ENCODE measurements at places on chromosomes 5 and 9.

DNA sequence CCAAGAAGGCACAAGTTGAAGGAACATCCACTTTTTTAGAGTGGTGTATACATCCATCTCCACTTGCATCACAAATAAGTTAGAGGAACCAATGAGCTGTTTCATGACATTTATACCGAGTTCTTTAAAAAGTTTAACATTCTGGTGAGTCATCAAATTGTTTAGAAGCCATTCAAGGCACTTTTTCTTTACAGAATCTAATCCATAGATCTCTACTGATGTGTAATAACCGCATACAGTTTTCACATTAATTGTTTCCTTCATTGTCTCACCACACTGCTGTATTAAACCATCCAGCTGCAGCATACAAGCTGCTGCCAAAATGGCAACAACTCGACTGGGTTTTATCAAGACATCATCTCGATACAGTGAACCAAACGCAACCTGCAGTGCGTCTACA lies 744 bp downstream of the GMCL2 start:
- no peak for DNase-seq

DNA sequence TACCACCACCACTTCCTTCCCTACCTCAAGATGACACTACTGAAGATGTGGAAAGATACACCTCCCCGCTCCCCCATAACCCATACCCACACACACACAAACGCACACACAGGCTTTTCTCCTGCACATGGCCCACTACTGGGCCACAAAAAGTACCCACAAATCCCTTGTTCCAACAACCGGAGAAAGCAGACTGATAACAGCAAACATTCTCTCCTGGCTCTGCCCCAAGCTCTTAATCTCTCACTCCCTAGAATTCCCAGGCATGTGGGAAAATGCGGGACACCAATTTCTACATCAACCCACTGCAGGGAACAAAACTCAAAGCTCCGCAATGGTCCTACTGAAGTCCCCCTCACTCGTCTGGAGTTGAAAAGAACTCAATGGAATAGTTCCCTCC lies 611.0 kb upstream of the KLF4 start:
- DNase-seq: no peak

- DNase-seq: no peak
These were observed 379.5 kb upstream of the KLF4 start for GRCh38 chr9:107869111-107869510.

DNA sequence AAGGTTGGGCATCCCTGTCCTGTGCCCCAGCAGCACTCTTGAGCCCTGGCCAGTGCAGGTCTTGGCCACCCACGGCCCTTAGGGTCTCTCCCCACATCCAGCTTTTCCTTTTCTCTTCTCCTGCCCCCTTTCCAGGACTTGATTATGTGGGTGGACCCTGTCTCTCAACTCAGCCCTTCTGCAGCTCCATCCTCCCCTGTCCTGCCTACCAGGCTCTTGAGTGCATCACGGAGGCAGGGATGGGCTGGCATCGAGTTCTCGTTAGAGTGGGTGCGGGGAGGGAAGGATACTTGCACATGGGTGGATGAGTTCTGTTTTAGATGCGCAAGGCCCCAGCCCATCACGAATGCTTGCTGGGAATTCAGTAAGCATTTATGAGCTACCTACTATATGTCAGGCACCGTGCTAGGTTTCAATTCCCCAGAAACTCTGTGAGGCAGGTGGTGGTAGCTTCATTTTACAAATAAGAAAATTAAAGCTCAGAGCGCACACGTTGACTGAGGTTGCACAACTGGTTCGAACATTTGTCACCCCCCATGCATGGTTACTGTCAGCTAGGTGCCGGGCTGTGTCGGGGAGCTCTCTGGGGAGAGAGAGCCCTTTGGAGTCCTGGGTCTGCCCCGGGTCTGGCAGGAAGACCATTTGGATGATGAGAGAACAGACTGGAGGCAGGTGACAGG lies 144.6 kb upstream of the PITX1 start:
- no peak for DNase-seq

- no peak for DNase-seq
These were observed 12.0 kb downstream of the GPSM1 start for GRCh38 chr9:136339173-136339957.

DNA sequence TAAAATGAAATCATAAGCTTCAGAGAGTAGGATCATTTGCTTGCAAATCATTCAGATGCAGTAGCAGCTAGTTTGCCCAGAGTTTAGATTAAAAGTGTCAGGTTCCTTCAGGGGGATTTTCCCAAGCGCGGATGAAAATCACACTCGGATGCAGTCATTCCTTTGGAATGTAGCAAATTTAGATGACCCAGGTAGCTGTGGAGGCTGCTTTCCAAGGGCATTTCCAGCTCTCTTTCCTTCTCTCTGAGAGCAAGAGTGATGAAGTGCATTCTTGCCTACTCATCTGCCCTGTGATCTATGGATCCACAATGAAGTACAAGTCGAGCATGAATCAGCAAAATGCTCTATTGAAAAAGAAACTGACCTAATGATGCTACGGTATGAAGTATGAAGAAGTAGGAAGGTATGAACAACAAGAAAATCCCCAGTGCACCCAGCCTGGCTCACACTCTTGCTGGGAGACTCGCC lies 200.2 kb downstream of the PLK2 start:
- no peak for DNase-seq

- no peak for DNase-seq
These were observed at the start of gene NME5 for GRCh38 chr5:138138949-138139780. Gene NME5, minus strand, starts transcription at chr5:138139428. Its CDS starts 648 bp downstream, at chr5:138138780.

DNA sequence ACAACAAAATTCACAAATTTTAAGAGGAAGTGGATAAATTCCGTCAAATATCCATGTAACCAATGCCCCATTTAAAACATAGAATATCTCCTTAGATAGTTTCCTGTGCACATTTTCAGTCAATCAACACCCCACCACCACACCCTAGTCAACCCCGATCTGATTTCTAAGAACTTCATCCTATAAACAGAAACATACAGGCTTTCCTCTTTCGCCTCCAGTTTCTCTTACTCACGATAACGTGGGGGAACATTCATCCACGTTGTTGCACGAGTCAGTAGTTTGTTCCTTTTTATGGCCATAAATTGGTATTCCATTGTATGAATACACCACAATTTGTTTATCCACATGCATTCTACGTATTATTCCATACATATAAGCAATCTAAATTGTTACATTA lies 35.6 kb upstream of the TRIO start:
- no peak for DNase-seq

- no peak for DNase-seq
These were observed 15.9 kb downstream of the NR5A1 start for GRCh38 chr9:124491049-124491975.

- peak; percentile 23 for DNase-seq
These were observed 69.3 kb downstream of the HSD17B3 start for GRCh38 chr9:96232539-96233241.

GRCh38 chr5:150622157-150622556 lies 18.3 kb upstream of the SYNPO start:
- DNase-seq: no peak

GRCh38 chr5:75337366-75338021 lies 474 bp downstream of the HMGCR start:
- DNase-seq: no peak

GRCh38 chr5:1874771-1875220 lies 7.9 kb downstream of the IRX4 start:
- DNase-seq: no peak

DNA sequence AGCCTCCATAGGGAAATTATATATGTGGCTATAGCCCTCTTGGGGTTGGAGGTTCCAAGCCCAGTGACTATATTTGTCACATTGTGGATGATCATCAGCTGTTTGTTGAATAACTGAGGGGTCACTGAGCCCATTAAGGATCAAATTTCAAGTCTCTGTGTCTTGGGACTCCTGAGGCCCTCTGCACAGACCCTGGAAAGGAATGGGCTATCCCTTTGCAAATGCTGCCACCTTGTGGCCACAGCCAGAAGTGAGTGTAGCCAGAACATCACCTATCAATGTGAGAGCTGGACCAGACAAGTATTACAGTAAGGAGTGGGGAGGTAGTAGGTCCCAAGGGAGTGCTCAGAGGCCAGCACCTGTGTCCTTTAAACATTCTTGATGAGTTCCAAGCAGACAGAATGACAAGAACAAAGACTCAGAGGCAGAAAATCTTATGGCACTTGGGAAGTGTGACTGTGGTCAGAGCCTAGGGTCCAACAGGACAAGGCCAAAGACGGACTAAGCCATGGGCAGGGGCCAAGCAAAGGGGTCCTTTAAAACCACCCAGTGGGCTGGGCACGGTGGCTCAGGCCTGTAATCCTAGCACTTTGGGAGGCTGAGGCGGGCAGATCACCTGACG lies 8.2 kb downstream of the RPP25L start:
- DNase-seq: peak; percentile 82

DNA sequence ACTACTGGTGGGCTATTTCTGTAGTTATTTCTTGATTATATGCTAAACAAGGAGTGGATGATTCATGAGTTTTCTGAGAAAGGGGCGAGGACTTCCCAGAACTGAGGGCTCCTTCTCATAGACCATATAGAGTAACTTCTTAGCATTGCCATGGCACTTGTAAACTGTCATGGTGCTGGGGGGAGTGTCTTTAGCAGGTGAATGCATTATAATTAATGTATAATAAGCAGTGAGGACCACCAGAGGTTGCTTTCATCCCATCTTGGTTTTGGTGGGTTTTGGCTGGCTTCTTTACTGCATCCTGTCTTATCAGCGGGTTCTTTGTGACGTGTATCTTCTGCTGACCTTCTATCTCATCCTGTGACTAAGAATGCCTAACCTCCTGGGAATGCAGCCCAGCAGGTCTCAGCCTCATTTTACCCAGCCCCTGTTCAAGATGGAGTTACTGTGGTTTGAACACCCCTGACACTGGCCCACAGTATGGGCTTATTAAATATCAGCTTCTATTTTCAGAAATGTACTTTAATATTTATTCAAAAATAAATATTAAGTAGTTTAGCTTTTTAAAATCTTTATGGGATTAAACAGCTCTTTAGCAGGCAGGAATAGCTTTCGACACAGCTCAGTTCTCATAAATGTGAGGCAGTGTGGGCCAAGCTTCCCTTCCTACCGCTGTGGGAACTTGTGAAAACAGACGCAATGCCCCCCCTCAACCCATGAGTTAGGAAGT lies 44.4 kb downstream of the GALNT12 start:
- peak; percentile 15 for DNase-seq

GRCh38 chr9:93693129-93693528 lies 116.7 kb downstream of the PHF2 start:
- DNase-seq: no peak

GRCh38 chr5:5198815-5199214 lies 58.7 kb downstream of the ADAMTS16 start:
- DNase-seq: no peak

- DNase-seq: no peak
These were observed 60.2 kb downstream of the FEM1C start for GRCh38 chr5:115484368-115484767.

DNA sequence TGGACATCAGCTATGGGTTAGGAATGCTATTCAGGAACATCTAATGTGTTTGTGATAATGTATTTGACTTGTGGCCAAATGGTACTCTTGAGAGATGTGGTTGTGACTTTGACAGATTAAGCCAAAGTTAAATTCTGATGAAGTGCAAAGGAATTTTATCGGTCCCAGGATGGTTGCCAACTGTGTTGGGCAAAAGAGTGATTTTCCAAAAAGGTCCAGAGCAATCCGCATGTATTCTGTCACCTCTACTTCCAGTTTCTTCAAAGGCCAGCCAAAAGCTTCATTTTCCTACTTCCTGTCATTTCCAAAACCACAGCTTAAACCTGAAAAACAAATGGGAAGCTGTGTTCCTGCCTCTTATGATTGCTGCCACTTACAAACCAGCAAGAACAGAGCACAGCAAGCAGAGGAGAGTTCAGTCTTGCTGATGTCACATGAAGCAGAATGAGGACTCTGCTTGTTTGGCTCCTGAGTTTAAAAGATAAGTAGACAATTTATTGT lies 59.8 kb downstream of the MARCHF3 start:
- no peak for DNase-seq

DNA sequence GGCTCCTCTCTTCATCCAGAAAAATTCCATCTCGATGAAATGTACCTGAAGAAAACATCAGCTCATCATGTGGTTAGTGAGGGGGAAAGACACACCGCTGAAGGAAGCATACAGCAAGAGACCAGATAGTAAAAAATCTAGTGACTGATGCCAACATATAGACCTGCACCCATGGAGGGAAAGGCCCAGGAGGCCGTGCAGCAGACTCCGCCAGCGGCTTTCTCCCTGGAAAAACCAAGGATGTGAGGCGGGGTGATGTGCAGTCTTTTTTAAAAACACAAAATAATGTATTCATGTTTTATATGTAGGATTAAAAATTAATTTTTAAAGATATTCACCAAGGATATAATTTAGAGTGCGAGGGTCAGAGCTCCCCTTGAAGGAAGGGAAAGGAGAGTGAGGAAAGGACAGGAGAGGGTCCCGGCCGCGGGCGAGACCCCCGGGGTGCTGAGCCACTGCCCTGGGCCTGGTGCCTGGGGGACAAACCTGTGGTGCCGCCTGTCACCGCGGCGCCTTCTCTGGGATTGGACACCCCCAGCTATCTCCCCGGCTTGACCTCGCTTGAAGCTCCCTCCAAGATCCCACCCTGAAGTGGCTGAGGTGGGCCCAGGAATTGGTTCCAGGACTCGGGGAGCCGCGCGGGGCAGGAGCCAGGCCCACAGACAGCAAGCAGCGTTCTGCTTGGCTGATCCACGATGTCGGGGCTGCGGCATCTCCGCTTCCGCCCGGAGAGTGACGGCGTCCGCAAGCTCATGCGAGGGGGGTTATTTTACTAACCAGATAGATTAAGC lies 12.1 kb upstream of the UNC5A start:
- no peak for DNase-seq

- no peak for DNase-seq
These were observed 39.3 kb upstream of the CHD1 start for GRCh38 chr5:98968056-98968564.

GRCh38 chr5:134851307-134851923 lies 5.6 kb downstream of the C5orf24 start:
- no peak for DNase-seq

DNA sequence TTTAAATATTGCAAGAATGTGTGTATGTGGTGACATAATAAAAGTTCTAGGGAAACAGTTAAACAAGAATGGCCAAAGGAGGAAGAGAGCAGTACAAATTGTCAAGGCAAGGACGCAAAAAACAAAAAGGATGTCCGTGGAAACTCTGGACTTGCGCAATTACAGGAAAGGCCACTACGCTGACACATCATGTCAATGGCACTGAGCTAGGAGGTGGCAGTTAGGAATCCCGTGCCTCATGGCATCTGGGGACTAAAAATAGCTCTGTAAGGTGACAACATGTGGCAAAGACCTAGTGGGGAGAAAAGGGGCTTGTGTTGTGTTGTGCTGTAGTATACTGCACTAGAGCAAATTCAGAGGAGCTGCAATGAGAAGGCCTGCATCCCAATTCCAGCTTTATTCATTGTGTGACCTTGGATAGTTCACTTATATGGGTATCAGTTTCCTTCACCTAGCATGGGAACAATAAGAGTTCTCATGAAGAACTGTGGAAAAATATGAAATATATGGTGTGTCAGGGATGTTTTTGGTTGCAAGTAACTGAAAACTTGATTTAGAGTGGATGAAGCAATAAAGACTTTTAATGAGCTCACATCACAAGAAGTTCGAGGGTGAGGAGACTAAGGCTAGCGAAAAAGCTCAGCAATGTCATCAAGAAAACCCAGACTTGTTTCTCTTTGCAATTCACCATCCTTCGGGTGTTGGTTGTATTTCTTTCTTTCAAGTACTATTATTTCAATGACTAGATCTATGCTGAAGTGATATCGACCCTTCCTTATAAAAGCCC lies 124.1 kb upstream of the STC2 start:
- no peak for DNase-seq
